Left ventricle myocardium inferior (tissue), 1 donor: ENCODE measurements at places on chromosomes 2 and 18. TPM values are rescaled to one million over a fixed set of nuclear protein-coding genes. Genes with fewer than 3 reads are reported as not detected.

Gene PLGLB2
- total RNA-seq = 1.3 TPM

Gene MAPK4
- total RNA-seq = 21.7 TPM

Gene TXNL4A
- 92.0 TPM for total RNA-seq

Gene NDUFAF7
- 27.5 TPM for total RNA-seq

Gene GNLY
- 1.5 TPM for total RNA-seq

Gene MYO5B
- total RNA-seq = 0.44 TPM

Gene GULP1
- 5.7 TPM for total RNA-seq

Gene FEV
- not detected for total RNA-seq
